Activated naive CD4-positive, alpha-beta T cell treated with anti-CD3 and anti-CD28 coated beads, Interleukin-2, amount 10 ng/mL, durations not matched to agents 5 hours and 36 hours (primary cell): ENCODE measurements at places on chromosomes 1 and 21. TPM values are rescaled to one million over a fixed set of nuclear protein-coding genes. Genes with fewer than 3 reads are reported as not detected.

CATSPERE gene
- 0.58 TPM for total RNA-seq

IGSF5 gene
- total RNA-seq: not detected

F5 gene
- 9.4 TPM for total RNA-seq

KCNK1 gene
- total RNA-seq: 0.73 TPM

TDRD10 gene
- not detected for total RNA-seq

SH2D1B gene
- not detected for total RNA-seq

BACE2 gene
- 2.0 TPM for total RNA-seq

DIO1 gene
- total RNA-seq: not detected

WDR4 gene
- 23.6 TPM for total RNA-seq

ATP1A4 gene
- not detected for total RNA-seq

OR2T33 gene
- total RNA-seq: not detected
